ENCODE measurements at places on chromosomes 12 and 14.

DNA sequence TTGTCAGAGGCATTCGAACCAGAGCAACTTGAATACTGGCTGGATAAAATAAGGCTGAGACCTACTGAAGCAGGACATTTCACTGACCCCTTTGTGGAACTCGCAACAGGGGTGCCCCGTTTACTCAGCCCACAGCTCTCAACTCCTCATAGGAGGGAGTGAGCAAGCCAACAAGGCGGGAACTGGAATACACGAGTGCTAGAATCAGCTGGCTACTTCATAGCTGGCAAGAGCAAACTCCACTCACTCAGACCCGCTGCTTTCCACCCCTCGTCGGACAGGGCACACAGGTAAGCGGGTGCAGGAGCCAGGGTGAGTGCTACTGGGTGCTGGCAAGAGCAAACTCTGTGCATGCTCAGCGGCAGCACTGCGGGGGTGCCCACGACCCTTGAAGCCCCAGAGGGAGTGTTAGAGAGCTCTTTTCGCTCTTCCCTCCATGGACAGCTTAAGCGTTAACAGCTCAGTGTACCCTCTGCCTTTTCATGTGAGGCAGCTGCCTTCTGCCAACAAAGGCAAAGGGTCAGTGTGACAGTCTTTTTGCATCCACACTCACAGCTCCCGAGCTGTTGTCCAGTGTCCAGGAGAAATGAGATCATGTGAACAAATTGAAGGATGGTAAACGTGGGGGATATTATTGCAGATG, 15.7 kb downstream of the CAPZA3 start:
- peak; percentile 12 for DNase-seq

- peak; percentile 48 for DNase-seq
These were observed 106.8 kb downstream of the BBS10 start for GRCh38 chr12:76241371-76241770.

DNA sequence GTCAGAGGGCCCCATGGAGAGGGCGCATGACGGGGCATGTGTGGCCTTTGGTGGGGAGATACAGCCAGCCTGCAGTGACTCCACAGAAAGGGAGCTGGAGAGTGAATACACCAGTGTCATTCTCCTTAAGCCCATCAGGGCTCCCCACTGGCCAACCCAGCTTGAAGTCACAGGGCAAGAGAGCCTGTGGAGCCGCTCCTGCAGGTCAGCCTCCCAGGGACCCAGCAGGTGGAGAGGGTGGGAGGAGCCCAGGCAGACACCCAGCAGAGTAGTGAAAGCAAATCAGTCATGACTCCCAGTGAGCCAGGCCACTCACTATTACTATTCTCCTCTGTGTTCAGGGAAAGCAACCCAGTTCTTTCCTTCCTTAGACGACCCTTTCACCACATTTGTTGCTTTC, 110.0 kb upstream of the CPM start:
- DNase-seq, result no peak

- DNase-seq, result peak; percentile 80
These were observed 116.2 kb downstream of the NUAK1 start for GRCh38 chr12:106022568-106023012.

DNA sequence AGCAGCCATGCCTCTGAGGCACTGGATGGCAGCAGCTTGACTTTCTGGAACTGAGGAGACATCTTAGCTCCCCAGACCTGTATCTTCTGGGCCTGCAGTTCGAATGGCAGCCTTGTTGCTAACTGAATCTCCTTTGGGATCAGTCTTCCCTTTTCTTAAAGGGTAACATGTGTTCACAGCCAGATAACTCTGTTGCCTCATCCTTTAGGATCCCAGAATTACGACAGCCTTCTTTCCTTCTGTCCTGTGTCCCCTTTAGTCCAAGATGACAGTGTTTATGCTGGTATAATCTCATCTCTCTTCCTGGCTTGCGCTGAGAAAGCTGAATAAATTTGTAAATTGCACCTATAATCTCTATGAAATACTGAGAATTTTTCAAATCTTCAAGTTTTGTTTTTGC, 9.1 kb upstream of the ERC1 start:
- DNase-seq, result no peak

DNA sequence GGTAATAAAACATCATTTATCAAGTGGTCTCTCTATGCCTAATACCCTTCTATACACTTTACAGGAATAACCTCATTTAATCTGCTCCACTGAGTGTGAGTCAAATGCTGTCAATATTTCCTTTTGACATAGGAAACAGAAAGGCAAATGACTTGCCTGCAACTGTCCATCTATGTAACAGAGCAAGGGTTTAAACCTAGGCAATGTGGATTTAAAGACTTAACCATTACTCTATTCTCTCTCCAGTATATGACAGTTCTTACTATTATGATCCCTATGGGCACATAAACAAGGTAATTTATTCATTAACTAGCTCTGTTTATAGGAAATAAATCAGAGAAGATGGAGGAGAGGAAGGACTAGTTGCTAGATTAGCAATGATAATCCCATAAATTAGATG, 70.6 kb downstream of the FSCB start:
- DNase-seq, result no peak

GRCh38 chr12:1750300-1750699, 59.4 kb downstream of the ADIPOR2 start:
- DNase-seq, result no peak

- no peak for DNase-seq
These were observed 180.5 kb upstream of the SFSWAP start for GRCh38 chr12:131530422-131530821.

DNA sequence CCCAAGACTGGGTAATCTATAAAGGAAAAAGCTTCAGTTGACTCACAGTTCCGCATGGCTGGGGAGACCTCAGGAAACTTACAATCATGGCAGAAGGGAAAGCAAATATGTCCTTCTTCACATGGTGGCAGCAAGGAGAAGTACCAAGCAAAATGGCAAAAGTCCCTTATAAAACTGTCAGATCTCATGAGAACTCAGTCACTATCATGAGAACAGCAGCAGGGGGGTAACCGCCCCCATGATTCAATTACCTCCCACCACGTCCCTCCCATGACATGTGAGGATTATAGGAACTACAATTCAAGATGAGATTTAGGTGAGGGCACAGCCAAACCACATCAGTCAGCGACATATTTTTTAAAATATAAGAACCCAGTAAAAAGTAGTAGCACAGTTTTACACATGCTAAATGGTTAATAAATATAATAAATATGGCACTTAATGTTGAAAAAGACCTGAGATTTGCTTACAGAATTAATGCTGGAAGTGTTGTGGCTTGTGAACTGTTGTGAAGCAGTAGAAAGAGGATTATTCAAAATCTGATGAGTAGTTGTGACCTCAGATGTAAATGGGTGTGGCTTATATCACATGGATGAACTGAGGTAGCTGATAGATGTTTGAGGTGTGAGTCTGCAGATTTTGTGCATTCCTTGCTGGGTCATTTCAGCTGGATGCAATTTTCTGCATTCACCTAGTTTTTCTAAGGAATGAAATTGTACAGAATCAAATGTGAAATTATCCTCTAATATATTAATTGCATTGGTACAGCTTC, 46.9 kb upstream of the CHPT1 start:
- no peak for DNase-seq

- DNase-seq, result peak; percentile 44
These were observed 89.1 kb downstream of the BBS10 start for GRCh38 chr12:76259106-76259505.

- DNase-seq, result no peak
These were observed 141.4 kb downstream of the SRGAP1 start for GRCh38 chr12:63985945-63986344.

DNA sequence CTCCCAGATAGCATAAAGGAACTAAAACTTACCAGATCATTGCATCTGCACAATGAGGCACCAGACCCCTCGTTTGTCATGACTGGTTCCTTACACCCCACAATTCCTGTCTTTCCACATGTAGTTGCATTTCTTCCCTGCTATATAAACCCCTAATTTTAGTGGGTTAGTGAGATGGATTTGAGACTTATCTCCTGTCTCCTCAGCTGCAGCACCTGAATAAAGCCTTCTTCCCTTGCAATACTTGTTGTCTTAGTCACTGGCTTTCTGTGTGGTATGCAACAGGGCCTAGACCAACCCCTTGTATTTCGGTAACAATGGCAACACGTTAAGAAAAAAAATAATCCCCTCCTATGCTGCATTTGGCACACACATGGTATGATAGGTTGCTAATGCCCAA, 13.0 kb downstream of the NUP37 start:
- DNase-seq, result no peak

GRCh38 chr12:2583091-2583497, 211.7 kb upstream of the FKBP4 start:
- DNase-seq, result peak; percentile 36

DNA sequence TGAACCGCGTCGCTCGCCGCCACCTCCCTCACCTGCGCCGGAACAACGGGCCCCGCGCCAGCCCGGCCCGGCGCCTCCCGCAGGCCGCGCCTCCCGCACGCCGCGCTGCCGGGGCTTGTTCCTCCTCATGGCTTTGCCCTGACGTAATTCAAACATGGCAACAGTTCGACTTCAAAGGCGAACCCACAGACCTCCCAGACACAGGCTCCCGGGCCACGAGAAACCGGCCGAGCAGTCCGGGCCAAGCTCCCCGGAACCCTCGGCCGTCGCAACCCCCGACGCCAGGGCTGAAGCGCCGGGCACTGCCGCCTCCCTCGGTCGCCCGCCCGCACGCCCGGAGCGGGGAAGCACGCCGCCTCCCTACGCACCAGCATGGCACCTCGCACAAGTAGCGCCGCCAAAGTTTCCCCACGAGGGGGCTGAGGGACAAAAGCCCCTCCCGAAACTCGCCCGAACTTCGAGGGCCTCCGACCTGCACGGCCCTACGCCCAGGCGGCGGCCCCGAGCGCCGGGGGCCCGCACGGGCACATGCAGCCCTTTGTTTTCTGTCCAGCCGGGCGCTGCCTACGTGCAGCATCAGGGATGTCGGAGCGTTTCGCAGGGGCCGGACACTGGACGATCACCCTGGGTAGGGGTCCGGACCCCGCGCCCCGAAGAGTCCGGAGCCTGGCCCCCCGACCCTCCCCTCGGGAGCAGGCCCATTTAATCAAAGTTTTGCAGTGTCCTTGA, 1.7 kb downstream of the SINHCAF start:
- peak; percentile 73 for DNase-seq

DNA sequence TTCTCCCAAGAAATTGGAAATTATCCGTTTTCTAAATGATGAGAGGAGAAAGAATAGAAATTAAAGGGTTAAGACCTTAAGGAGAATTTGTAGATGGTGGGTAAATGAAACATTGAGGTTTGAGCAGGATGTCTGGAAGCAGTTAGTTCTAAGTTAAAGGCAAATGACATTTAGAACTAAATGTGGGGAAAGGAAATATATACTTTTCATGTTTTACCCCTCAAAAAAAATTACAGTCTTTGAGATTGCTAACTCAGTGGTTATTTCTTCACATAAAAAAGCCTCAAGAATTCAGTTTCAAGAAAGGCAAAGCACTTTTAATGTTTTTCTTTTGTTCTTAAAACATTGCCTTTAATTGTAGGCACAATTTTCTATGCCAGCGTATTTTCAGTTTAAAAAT, 114.0 kb downstream of the PLEKHA5 start:
- no peak for DNase-seq

DNA sequence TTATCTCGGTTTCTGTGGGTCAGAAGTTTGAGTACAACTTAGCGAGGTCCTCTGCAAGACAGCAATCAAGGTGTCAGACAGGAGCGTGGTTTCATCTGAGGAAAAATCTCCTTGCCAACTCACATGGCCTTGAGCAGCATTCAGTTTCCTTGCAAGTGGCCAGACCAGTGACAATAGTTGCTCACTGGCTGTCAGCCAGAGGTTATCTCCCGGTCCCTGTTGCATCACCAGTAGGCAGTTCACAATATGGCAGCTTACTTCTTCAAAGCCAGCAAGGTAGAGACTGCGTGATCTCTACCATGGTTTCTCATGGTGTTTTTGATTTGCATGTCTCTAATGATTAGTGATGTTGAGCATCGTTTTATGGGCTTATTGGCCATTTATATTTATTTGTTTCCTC, 143.8 kb upstream of the DAAM1 start:
- DNase-seq, result no peak
